ENCODE measurements at places on chromosomes 11 and 22.

GRCh38 chr22:42764895-42765363 is 44.3 kb upstream of the A4GALT start:
- DNase-seq: no peak

DNA sequence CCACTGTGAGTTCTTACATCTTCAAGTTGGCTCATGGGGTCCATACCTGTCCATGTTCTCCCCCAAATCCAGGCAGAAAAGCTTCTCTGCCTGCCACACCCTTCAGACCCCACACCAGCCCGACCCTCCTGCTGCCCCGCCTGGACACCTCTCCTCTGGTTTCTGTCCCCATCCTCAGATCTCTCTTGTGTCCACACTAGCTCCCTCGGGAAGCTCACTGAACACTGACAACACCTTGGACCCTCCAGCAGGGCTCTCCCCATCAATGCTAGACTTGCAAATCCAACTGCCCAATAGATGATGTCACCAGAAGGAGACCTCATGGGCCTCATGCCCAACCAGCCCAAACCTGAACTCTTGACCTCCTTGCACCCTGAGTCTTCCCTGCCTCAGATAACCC is 2.9 kb downstream of the SCARF2 start:
- DNase-seq: no peak

GRCh38 chr11:96055706-96056387 is 131.9 kb upstream of the MTMR2 start:
- no peak for DNase-seq

- DNase-seq: no peak
Observed at GRCh38 chr11:76459846-76460245, 15.0 kb downstream of the EMSY start.

GRCh38 chr11:33690290-33691065 is 10.1 kb downstream of the C11orf91 start:
- no peak for DNase-seq

Measured in activated T-helper 1 cell treated with anti-CD3 and anti-CD28 coated beads, Interleukin-2, amount 50 U/mL, for 16 hours (primary cell).